ENCODE measurements at places on chromosomes 13 and 19. TPM values are rescaled to one million over a fixed set of nuclear protein-coding genes. Genes with fewer than 3 reads are reported as not detected.

IGFLR1 gene
- 4.3 TPM for total RNA-seq

RGS9BP gene
- total RNA-seq = 0.29 TPM

PALM gene
- 52.8 TPM for total RNA-seq

ZNF558 gene
- total RNA-seq = 11.7 TPM

TMEM38A gene
- total RNA-seq = 0.34 TPM

C19orf33 gene
- total RNA-seq = 37.2 TPM

- no peak for DNase-seq
Observed at GRCh38 chr13:73428137-73428536, 369.3 kb downstream of the KLF5 start.

DNA sequence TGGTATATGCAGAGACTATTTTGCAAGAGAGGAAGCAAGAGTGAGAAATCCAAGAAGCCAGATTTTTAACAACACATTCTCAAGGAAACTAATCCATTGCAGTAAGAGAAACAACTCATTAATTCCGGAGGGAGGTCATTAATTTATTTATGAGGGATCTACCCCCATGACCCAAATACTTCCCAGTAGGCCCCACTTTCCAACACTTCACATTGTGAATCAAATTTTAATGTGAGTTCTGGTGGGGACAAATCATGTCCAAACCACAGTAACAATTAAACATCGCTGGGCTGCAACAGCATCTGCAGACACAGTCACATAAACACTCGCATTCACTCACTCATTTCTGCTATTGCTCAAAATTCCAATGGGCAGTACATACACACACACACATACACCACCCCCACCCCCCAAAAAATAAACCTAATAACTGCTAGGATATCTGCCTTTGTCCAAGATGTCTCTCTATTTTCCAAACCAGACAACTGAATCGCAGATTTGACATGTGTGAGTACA is 1483.7 kb downstream of the PCDH9 start:
- no peak for DNase-seq

DNA sequence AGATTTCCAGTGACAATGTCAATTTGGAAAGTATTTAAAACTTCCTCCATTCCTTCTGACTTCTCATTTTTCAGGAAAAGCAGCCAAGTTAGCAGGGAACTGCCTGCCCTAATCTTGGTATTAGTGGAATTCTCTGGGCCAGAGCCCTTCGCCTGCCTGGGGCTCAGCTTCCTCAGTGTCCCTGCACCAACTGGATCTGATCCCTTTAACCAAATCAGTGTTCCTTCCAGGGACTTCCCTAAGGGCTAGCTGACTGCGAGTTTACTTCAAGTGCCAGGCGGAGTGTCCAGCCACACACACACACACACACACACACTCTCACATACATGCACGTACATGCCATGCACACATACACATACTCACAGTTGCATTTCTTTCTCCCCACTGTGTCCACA is 20.0 kb downstream of the RAB20 start:
- no peak for DNase-seq

DNA sequence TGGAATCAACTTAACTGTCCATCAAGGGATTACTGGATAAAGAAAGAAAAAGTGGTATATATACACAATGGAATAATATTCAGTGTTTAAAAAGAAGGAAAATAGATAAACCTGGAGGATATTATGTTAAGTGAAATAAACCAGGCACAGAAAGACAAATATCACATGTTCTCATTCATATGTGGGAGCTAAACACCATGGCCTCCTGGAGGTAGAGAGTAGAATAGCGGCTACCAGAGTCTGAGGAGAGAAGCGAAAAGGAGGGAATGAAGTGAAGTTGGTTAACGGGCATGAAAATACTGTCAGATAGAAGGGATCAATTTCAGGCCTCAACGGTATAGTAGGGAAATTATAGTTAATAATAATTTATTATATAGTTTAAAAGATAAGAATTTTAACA is 147.5 kb upstream of the OBI1 start:
- DNase-seq = no peak

GRCh38 chr19:34224996-34225658 is 29.2 kb upstream of the GARRE1 start:
- no peak for DNase-seq

- no peak for DNase-seq
Observed at GRCh38 chr13:73421310-73421912, 362.6 kb downstream of the KLF5 start.

DNA sequence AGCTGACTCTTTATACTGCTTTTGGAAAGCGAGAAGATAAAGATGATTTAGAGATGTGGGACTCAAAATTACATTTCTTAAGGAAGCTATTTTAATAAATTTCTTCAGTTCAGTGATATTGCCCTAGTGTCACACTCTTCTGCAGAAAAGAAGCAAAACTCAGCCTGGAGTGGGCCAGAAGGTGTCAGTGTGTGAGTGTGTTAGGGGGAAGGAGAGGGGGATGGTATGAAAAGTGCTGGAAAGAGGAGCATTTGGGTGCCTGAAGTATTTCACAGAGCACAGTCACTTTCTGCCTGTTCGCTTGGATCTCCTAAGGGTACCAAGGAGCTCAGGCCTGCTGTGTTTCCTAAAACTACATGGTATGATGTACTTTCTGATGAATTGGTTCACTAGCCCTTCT is 84.5 kb upstream of the FRY start:
- no peak for DNase-seq

DNA sequence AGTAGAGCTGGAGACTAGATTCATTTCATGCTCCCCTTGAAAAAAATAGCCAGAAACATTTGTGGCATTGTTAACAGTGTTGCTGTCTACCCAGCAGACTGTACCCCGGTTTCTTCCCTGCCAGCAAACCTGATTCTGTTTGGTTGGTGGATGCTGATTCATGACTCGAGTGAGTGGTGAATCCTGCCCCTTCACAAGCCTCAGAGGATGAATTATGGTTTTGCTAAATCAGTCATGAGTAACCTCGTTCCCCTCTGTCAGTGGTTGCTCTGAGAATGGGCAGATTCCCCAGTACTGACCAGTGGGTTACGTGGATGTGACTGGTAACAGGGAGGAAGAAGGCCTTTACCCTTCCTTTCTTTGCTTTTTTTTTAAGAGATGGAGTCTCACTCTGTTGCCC is 10.1 kb downstream of the NLRP12 start:
- DNase-seq = no peak

DNA sequence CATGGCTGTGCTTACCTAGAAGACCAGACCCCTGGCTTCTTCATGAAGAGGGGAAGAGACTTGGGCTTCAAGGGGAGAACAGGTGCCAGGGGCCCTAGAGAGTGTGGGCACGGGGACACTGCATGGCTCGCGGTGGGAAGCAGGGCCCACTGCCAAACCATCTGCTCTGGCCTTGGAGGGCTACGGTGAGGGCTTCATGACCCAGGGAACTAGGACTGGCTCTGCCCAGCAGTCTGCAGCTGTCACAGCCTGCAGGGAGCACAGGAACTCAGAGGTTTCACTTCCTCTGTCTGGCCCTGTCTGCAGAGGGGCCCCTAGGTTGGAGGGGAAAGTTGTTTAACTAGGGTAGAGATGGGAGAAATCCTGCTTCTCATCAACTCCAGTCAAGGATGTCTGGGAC is 4.3 kb downstream of the ERCC1 start:
- no peak for DNase-seq

DNA sequence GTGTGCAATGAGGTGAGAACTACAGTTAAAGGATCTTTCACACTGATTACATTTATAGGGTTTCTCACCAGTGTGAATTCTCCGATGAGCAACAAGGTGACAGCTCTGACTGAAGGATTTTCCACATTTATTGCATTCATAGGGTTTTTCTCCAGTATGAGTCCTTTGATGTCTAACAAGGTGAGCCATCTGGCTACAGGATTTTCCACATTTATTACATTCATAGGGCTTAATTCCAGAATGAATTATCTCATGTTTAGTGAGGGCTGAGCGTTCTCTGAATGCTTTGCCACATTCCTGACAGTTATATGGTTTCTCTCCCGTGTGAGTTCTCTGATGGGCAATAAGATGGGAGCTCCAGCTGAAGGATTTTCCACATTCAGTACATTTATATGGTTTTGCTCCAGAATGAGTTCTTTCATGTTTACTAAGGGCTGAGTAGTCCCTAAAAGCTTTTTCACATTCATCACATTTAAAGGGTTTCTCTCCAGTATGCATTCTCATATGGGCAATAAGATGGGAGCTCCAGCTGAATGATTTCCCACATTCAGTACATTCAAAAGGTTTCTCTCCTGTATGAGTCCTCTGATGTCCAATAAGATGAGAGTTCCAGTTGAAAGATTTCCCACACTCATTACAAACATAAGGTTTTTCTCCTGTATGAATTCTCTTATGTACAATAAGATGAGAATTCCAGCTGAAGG is 4.4 kb upstream of the C19orf18 start:
- no peak for DNase-seq

- no peak for DNase-seq
Observed at GRCh38 chr13:84543962-84544361, 661.7 kb upstream of the SLITRK1 start.
